Activated T-cell treated with anti-CD3 and anti-CD28 coated beads, Interleukin-2, amount 50 U/mL, for 72 hours (primary cell): ENCODE measurements at places on chromosomes 7 and 10.

DNA sequence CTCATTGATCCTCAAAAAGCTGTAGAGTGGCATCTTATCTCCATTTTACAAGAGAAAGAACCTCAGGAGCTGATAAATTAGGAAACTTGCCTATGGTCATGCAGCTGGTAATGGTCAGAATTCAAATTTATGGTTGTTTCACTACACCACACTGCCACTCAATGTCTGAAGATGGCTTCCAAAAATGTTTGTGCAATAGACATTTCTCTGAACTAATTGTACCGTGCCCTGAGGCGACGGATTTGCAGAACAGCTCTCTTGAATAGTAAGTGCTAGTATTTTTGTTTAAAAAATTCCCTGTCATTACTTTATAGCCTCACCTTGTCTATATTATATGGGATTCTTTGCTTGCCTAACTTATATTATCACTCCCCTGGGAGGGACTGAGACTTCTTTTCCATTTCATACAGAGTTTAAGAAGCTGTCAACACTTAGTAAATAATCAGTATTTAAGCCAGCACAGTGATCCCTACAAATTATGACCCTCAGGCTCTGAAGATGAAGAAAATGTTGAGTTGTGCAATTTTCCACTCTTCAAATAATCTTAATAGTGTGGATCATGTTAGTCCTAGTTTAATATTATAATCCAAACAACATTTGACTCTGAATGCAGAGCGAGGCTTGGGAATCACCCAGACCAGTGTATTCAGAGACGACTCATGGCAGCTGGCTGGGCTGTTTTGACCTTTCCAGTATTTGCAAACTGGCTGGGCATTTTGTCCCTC, 346.6 kb downstream of the PTEN start:
- no peak for DNase-seq

GRCh38 chr10:59807629-59808620, 54.7 kb upstream of the MRLN start:
- DNase-seq = no peak

GRCh38 chr7:156578978-156579430, 61.6 kb upstream of the RNF32 start:
- no peak for DNase-seq

DNA sequence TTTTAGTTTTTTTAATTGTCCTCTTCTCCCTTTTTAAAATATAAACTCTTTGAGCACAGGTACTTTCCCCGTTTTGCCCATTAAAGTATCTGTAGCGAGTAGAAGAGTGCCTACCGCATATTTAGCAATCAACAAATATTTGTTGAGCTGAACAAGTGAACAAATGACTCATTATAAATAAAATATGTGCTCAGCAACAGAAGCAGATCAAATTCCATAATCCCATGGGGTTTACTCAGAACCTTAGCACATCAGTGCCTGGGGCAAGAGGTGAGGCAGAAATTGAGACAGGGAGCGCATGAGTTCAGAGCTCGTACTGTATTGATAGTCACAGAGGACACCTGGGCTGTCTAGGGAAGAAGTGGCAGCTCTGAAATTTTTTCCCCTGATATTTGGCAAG, 161.0 kb downstream of the SEM1 start:
- DNase-seq = no peak

GRCh38 chr10:79360499-79361342, 13.5 kb downstream of the PPIF start:
- no peak for DNase-seq

- no peak for DNase-seq
These were observed 244.7 kb upstream of the ADARB2 start for GRCh38 chr10:1981976-1982375.

GRCh38 chr7:53642361-53642760, 606.9 kb downstream of the POM121L12 start:
- DNase-seq = no peak

DNA sequence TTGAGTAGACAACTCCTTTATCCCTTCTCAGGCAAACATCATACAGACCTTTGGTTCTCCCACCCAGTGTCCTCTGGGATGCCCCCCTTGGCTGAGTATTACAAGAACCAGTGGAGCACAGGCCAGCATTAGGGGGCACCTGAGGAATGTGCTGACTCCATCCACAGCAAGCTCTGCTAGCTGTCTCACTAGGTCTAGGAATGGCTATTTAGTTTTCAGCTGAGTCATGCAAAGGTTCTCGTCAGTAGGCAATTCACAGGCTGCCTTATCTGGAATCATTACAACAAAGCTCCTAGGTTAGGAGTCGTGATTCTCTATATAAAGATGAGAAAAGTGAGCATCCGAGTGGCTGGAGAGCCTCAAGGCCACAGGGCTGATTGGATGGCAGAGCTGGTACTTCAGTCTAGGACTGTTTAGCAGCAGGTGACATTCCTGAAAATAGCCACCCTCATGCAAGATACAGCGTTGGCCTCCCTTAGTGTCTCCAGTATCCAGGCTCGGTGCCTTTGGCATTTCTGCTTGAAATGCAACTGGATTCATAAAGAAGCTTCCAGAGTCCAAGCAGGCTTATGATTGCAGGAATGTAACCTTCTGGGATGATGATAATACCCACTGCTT, 75.8 kb downstream of the CDCA7L start:
- no peak for DNase-seq

DNA sequence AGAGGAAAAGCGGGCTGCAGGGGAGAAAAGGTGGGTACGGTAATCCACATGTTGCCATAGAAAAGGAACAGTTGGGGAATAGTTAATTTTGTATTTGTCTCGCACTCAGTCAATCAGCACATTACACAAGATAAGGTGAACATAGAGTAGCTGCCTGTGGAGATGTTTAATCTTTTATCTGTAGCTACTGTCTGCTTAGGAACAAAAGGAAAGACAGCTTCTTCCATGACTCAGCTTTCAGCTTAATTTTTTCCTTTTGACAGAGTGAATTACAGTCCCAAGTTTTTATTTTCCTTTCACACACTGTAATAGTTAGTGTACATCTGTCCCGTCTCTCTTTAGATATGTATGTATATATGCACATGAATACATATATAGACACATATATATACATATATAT, 39.3 kb upstream of the PODXL start:
- DNase-seq = no peak

- no peak for DNase-seq
These were observed 130.1 kb downstream of the RGS10 start for GRCh38 chr10:119412244-119413092.

DNA sequence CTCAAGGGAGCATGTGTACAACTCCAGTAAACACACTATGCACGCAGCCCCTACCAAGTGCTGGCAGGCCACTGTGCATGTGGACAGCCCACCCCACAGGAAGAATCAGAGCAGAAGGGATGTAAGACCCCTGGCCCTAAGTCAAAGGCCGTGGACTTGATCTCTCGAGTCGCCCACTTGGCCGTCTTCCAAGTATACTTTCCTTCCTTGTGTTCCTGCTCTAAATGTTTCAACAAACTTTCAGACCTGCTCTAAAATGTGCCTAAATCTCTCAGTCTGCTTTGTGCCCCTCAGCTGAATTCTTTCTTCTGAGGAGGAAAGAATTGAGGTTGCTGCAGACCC, 21.1 kb upstream of the NOM1 start:
- DNase-seq = no peak

DNA sequence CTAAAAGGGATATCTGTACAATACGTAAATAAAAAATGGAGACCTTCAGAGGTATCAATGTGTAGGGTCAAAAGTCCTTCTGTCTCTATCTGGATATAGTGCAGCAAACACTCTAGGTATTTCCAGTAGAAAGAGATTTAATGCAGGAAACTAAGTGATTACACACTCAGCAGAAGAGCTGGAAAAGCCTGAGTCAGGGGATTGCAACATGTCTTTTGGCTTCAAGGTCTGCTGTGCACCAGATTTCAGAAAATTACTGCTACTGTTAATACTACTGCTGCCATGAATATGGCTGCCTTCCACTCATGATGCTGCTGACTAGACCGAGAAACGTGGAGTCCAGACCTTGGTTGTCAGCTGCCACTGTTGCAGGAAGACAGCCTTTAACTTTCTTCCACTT, 94.9 kb upstream of the DLX6 start:
- no peak for DNase-seq

- no peak for DNase-seq
These were observed 54.4 kb downstream of the ZRANB1 start for GRCh38 chr10:124996127-124996853.

DNA sequence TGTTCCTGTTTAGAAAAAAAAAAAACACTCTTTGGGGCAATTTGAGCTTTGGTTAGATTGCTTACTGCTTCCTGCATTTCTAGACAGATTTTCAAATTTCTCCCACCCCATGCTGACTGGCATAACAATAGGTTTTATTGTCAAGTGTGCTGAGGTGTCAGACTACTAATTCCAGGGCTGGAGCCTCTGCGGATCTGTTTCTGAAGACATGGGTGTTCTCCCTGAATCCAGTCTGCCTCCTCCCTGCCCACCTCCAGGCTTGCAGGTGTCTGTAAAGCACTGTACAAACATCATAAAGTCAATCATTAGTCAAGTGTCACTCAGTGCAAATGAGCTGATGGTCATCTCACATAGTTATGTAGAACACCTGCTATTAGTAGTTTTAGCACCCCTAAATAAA, 292.4 kb downstream of the GATA3 start:
- DNase-seq = no peak

- no peak for DNase-seq
These were observed 39.0 kb downstream of the VSTM4 start for GRCh38 chr10:49076319-49076718.

DNA sequence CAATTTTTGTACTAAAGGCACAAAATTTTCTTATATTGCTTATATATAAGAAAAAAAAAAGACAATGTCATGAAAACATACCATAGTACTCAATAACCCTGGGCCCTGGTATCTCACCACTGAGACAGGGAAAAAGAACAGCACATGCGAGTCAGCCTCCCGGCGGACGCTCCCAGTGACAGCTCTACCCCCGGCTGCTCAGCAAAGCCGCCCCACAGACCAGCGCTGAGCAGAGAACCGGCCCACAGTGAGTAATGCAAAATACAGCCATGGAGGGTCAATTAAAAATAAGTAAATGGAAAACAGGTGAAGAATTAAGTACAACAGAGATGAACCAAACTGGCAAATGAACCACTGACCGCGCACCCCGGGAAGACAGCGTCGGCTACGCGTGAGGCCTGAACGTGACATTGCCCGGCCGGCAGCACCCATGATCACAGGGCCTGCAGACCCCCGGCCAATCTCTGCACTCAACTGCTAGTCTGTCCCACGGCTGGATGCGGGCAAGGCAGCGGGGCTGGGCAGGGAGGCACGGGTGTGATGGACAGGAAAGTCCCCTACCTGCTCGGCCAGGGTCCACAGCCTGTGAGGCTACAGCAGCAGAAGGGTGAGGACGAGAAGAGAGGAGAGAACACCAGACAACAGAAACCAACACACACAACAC, 175.9 kb downstream of the ZMYND11 start:
- no peak for DNase-seq

- DNase-seq = no peak
These were observed 368.1 kb downstream of the CTNNA3 start for GRCh38 chr10:67327626-67328535.

GRCh38 chr10:81096558-81096957, 558.9 kb downstream of the SH2D4B start:
- no peak for DNase-seq

DNA sequence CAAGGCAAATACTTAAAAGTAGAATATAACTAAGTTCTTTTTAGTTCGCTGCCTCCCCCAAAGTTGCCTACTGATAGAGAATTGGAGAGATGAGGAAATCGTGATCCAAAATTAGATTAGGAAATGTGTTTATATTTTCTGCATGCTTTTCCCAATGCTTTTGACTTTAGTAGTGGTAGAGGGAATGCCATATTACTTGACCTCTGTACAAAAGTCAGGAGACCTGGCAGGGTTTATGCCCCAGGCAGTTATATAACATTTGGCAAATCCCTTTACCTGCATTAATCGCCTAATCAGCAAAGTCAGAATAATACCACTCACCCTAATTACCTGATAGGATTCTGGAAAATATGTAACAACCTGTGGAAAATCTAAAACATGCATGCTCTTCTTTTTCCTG, 142.9 kb downstream of the ANKRD30A start:
- DNase-seq = no peak
